ENCODE measurements at places on chromosomes 5 and 9. TPM values are rescaled to one million over a fixed set of nuclear protein-coding genes. Genes with fewer than 3 reads are reported as not detected.

DNA sequence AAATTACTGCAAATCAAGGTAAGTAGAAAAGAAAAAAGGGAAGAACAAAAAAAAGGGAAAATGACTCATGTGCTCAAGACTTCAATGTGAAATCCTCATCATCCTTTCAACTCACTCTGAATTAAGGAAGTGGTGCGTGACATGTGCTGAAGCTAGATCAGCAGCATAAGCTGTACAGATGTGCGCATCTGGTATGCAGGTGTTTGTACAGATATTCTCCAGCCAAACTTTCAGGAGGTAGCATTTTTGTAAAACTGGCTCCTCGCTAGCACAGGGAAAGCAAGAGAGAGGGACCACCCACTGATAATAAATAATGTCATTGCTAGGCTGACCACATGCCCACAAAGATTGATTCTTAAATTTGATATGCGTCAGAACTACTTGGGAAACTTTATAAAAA, 253.9 kb upstream of the RGMB start:
- DNase-seq: no peak

GRCh38 chr5:64690417-64691151, at the start of gene SHISAL2B:
Gene SHISAL2B (plus strand): TSS chr5:64690503. CDS start chr5:64690624, 121 bp downstream.
- no peak for DNase-seq

GRCh38 chr5:137190441-137190840, 308.7 kb downstream of the SPOCK1 start:
- no peak for DNase-seq

DNA sequence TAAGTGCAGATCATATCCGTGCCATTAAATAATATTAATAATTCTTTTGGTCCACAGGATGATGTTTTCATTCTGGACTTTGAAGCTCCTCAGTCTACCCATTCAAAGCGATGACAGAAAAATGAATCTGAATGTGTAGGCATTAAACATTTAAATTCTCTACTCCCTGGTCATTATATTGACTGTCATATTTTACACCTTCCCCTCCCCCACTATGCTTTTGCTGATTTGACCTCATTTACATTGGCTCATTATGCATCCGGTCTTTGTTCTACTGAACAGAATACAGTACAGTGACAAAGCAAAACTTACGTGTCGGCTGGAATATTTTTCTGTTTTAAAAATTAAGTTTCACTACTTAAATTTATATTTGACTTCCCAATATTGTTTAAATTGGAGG, 289.7 kb upstream of the TMEM161B start:
- DNase-seq: no peak

DNA sequence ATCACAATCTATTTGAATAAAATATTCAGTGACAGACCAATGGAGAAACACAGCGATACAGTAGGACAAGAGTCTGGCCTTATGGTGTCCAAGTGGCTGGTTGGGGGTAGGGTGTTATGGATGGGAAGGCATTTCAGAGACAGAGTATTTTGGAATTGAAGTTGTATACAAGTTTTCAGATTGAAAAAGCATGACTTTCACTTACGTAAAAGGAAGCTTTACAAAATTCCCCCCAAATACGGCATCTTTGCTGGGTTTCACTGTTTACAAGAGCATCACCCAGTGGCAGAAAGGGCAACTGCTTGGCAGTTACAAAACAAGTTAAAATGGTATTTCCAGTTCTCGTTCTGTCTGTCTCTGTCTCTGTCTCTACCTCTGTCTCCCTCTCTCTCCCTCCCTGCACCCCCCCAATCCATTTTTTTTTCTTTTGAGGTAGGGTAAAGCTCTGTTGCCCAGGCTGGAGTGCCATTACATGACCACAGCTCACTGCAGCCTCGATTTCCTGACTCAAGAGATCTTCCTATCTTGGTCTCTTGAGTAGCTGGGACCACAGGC, 86.2 kb downstream of the PTPN3 start:
- no peak for DNase-seq

- no peak for DNase-seq
These were observed 5.8 kb upstream of the PLPP1 start for GRCh38 chr5:55540525-55540924.

DNA sequence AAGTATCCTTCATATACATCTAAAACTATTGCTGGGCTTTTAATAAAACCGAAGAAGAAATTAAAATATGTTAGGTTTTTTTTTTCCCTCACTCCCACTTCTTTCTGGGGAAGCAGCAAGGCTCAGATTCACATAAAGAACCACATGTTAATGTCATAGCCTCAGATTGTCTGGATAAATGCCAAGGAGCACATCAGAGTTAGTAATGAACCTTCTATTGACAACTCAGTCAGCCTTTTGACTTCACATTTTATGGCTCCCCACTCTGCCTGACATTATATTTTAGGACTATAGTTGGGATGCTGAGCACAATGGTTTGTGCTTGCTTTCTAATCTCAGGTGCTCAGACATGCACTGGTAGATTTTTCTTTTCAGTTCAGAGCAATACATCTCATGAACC, 21.8 kb downstream of the DMAC1 start:
- no peak for DNase-seq

GRCh38 chr9:133403766-133404453, 13.9 kb downstream of the REXO4 start:
- no peak for DNase-seq

DNA sequence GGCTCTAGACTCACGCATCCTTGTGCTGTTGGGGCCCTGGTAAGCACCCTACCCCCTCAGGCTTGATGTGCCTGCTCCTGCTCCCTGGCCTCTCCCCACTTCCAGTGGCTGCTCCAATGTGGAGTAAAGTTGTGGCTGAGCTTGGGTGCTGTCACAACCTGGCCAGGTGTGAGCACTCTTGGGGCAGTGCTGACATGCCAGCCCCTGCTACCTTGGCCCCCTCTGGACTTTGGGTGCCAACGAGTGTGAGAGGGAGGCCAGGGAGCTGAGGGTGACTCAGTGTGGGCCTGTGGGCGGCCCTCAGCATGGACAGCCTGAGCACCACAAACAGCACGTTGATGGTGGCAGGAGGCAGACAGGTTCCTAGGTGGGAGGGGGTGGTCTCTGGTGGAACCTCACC, 870.2 kb upstream of the C9orf72 start:
- DNase-seq: no peak

DNA sequence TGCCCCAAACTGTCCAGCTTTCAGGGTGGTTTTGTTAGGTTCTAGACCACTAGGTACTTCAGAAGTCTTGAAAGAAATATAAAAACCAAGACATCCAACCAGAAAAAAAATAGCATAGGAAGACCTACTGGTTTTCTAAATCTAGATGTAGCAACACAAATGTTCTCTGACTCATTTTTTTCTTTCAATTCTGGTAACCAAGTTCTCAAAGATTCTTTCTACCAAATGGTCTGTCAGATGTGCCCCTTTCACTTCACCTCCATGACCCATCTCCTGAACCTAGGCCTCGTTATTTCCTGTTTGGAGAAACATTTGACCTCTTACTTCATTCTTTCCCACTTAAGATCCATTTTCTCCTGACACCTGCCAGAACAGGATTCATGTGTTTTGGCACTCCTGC, 355.3 kb downstream of the KIAA0825 start:
- no peak for DNase-seq

GRCh38 chr9:134267881-134268724, 58.2 kb upstream of the RXRA start:
- DNase-seq: peak; percentile 50

GRCh38 chr9:104863180-104863883, 64.6 kb downstream of the ABCA1 start:
- no peak for DNase-seq

CTXN3 gene
- total RNA-seq: not detected

All from activated B cell treated with CpG ODN at 0.5 μM for 24 hours (primary cell).